ENCODE measurements at places on chromosomes 12 and 14. TPM values are rescaled to one million over a fixed set of nuclear protein-coding genes. Genes with fewer than 3 reads are reported as not detected.

CLEC7A gene
- polyA plus RNA-seq = 0.27 TPM

KRT72 gene
- polyA plus RNA-seq = not detected

GRCh38 chr14:77641534-77642341 lies 25.3 kb upstream of the SPTLC2 start:
- H3K36me3 ChIP-seq = no peaks in the 10 kb centered on the region
- H3K27me3 ChIP-seq = peaks cover 10% of the 10 kb centered on the region
- H3K4me1 ChIP-seq = peaks cover 6% of the 10 kb centered on the region
- DNase-seq = peak; percentile 85
- peak overlapping the region; percentile 67 for H3K27ac ChIP-seq

GRCh38 chr14:33525626-33526025 lies 425.2 kb downstream of the EGLN3 start:
- H3K4me3 ChIP-seq = no peak overlapping the region
- H3K27me3 ChIP-seq = no peaks in the 10 kb centered on the region
- no peak overlapping the region for H3K27ac ChIP-seq
- H3K4me1 ChIP-seq = no peaks in the 10 kb centered on the region
- no peaks in the 10 kb centered on the region for H3K36me3 ChIP-seq

DNA sequence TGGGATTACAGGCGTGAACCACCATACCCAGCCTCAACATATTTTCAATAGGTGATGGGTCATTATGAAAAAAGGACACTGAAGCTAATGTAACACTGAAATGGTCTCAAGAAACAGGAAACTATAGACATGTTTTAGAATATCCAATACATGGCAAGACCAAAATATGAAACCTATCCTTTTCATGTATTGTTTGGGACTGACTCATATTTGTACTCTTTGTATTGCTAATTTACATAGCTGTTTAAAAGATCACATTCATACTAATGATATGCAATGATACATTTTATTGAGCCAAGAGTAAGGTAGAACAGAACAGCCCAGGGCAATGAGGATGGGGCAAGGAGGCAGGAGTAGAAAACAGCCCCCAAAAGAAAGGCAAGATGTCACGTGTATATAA lies 32.6 kb downstream of the RESF1 start:
- no peaks in the 10 kb centered on the region for H3K27me3 ChIP-seq
- no peak for DNase-seq
- peaks cover 39% of the 10 kb centered on the region for H3K36me3 ChIP-seq

Data from psoas muscle (tissue), 8 donors.